ENCODE measurements at places on chromosomes 1 and 21. TPM values are rescaled to one million over a fixed set of nuclear protein-coding genes. Genes with fewer than 3 reads are reported as not detected.

DNA sequence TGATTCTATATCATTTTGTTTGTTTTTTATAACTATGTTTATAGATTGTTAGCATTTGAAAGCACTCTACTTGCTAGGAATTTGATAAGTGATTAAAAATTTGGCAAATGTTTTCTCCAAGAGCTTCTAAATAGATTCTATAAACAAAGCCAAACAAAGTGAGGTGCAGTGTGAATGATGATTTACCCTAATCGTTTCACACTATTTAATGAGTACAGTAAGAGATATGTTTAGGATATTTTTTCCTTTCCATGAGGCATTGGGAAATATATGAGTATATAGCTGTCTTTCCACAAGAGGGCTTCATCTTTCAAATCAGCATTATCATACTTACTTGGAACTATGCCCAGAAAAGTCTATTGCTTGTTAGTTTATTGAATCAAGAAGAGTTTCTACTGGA lies 277.0 kb upstream of the BRINP3 start:
- no peak for DNase-seq

The HLX gene
- total RNA-seq, result 0.20 TPM

DNA sequence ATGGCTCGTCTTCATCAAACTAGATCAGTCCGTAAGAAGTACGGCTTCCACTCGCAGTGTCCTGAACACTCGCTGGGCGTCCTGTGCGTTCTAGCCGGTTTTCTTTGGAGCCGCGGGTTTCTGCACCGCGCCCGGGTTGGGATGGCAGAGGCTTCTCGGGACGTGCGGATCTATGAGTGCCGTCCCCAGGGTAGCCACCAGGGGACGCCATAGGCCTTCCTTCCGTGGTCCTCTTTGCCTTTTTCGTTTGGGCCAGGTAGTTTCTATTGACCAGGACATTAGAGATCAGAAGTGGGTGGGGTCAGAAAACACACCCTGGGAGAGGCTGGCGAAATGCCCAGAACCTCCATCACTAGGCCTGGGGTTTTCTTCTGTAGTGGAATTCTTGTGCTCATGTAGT lies 273.8 kb downstream of the FAM72C start:
- DNase-seq, result no peak

GRCh38 chr21:26159869-26160268 lies 10.7 kb downstream of the APP start:
- no peak for DNase-seq

The EVI5 gene
- 2.7 TPM for total RNA-seq

- DNase-seq, result no peak
Measured at GRCh38 chr1:93878501-93878888, 511 bp downstream of the DNTTIP2 start.

The TMEM201 gene
- total RNA-seq, result 12.1 TPM

GRCh38 chr1:222334026-222334680 lies 213.8 kb downstream of the HHIPL2 start:
- DNase-seq, result no peak

GRCh38 chr1:156726549-156727226 lies 1.6 kb upstream of the METTL25B start:
- DNase-seq, result peak; percentile 52

- no peak for DNase-seq
Measured at GRCh38 chr1:22639286-22639685, 2.9 kb downstream of the C1QA start.

DNA sequence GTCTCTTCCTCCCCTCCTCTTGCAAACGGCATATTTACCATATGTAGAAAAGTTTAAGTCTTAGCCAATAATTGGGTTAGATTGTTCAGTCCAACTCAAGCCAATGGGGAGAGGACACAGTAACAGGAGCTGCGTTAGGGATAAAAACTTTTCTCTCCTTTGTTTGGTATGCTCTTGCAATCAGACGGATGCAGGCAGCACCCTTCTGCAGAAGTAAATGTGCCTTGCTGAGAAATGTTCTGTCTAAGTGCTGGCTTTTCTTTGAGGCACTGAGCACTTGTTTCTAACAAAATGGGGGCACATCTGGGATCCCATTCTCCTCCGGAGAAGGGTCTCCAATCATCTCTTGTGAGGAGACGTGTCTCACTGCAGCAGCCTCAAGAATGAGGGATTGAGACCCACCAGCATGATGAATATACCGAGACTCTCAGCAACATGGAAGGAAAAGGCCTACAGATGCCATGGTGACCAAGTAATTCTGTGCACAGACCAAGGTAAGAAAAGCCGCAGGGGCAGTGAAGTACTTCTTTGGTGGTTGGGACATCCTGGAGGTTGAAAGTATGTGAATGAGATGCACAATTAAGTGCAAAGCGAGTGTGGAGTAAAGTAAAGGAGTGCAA lies 20.7 kb upstream of the GNG4 start:
- DNase-seq, result peak; percentile 22

DNA sequence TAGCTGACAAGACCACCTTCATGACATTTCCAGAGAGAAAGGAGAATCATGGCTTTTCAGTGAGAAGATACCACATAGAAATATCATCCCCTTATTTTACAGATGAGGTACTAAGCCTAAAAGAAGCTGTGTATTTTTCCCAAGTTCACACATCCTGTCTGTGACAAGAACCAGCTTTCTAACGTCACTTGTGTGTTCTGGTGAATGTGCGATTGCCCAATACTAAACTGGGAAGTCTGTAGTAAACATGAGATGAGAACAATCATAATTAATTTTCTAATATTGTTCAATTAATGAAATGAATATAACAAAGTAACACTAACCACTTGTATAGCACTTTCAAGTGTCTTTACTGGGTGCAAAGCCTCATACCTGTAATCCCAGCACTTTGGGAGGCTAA lies 46.0 kb downstream of the PTGER3 start:
- DNase-seq, result no peak

GRCh38 chr1:47313915-47314664 lies at the start of gene STIL:
Gene STIL (minus strand): TSS chr1:47314147. CDS start chr1:47310319, 3,828 bp downstream.
- peak; percentile 96 for DNase-seq

- DNase-seq, result no peak
Measured at GRCh38 chr1:193103759-193104501, 1.3 kb downstream of the GLRX2 start.

DNA sequence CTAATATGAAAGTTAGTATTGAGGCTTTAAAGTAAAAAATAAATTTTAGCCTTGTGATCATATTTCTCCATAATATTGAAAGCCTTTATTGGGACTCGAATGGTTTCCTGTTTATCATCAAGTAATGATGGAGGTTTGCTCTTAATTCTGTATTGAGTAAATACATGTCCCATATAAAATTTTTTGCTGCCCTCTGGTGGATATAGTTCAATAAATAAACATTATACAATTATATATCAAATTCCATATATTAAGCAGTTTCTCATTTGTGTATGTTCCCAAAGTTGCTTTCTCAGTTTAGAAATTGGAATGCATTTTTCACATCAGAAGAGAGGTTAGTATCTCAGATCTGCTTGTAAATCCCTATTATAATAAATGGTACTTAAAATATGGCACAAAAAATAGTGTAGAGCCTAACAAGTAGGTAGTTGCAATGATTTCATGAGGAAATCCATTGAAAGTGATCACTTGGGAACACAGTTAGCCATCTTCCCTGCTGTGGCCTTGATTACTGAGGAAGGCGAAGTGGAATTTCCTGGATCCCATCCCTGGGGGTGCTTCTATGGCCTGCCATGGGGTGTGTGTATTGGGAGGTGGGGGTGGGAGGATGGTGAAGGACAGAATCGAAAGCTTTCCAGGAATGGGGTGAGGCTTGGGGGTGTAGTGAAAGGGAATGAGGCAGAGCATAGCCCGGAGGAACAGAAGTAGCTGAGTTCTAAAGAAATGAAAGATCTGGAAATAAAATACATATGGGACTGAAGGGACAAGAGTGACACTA lies 84.1 kb upstream of the C21orf91 start:
- no peak for DNase-seq

GRCh38 chr1:180278596-180279395 lies 48.7 kb downstream of the LHX4 start:
- no peak for DNase-seq

DNA sequence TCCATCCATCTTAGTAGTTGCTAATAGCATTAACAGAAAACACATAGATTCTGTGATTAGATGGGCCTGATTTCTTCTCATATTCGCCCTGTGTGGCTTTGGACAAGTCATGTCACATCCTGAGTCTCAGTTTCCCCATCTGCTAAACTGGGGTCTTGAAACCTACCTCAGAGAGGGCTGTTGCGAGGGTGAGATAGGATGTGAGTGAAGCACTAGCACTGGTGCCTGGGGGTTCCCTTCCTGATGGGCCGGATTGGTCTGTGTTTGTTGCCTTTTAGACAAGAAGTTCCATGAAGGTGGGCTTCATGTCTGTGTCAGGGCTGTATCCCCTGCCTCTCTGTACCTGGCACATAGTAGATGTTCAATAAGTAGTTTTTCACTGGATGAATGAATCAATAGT lies 3.5 kb upstream of the MAN1C1 start:
- no peak for DNase-seq

The A3GALT2 gene
- not detected for total RNA-seq

DNA sequence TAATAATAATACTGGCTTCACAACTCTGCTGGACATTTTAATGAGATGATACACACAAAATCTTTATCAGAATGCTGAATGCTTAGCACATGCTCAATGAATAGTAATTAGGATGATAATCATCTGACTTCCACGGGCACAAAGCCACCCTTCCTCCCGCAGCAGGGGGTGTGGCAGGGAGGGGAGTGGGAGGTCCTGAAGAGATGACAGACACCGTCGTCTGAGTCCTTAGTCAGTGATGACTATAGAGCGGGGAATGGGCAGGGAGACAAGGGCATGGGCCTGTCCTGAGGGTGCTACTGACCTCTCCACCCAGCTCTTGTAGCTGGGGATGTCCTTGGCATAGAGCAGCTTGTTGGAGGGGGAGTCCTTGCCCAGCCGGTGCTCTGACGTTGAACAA lies 117.6 kb upstream of the CD34 start:
- no peak for DNase-seq

- no peak for DNase-seq
Measured at GRCh38 chr21:46436621-46437020, 22.1 kb upstream of the DIP2A start.

DNA sequence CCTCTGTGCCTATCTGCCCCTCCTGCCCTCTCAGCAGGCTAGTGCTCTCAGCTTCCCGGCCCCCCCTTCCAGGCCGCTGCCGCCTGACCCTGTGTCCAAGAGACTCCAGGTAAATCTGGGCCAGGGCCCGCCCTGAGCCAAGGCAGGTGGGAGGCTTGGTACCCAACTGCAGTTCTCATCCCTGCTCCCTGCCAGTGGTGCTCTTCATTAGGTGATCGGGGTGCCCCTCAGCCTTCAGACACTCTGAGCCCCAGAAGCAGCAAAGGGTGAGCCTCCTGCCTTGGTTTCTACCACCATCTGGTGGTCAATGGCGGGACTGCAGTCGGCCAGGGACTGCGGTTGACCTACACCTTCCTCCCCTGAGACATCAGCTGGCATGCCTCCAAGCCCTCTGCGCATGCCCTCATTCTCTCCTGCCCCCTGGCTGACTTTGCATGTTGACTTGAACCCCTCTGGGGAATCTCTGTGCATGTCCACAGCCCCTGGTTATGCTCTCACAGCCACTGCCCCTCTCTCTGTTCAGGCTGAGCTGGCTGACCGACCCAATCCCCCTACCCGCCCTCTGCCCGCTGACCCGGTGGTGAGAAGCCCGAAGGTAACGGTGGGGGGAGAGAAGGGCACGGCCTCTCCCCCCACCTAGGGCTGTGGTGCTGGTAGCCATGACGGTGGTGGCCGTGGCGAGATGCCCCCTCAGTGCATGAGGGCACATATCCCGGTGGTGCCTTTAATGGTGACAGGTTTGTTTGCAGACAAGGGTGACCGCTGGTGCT lies 2.0 kb upstream of the EFNA4 start:
- peak; percentile 86 for DNase-seq

- no peak for DNase-seq
Measured at GRCh38 chr1:113141650-113142473, 68.9 kb downstream of the LRIG2 start.

The RGS4 gene
- total RNA-seq, result not detected

DNA sequence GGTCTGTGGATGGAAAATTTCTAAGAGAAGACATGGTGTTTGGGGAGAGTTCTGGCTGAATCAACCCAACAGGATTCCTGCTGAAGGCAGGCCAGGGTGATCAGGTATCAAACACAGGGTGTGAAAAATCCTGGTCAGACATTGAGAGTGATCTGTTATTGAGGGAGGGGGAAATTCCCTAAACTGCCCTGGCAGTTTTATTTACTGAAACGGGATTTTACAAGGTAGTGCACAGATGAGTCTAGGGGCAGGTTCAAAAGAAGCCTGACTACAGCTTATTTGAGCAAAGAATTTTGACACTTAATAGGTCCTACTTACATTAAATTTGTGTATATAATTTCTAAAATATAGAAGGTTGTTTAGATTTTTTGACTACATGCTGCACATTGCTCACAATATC lies 569.4 kb upstream of the RGS18 start:
- DNase-seq, result no peak

- DNase-seq, result peak; percentile 26
Measured at GRCh38 chr21:45974073-45975019, 7.2 kb upstream of the COL6A1 start.

- DNase-seq, result no peak
Measured at GRCh38 chr1:46519209-46519608, 29.6 kb downstream of the DMBX1 start.

The AUNIP gene
- not detected for total RNA-seq

DNA sequence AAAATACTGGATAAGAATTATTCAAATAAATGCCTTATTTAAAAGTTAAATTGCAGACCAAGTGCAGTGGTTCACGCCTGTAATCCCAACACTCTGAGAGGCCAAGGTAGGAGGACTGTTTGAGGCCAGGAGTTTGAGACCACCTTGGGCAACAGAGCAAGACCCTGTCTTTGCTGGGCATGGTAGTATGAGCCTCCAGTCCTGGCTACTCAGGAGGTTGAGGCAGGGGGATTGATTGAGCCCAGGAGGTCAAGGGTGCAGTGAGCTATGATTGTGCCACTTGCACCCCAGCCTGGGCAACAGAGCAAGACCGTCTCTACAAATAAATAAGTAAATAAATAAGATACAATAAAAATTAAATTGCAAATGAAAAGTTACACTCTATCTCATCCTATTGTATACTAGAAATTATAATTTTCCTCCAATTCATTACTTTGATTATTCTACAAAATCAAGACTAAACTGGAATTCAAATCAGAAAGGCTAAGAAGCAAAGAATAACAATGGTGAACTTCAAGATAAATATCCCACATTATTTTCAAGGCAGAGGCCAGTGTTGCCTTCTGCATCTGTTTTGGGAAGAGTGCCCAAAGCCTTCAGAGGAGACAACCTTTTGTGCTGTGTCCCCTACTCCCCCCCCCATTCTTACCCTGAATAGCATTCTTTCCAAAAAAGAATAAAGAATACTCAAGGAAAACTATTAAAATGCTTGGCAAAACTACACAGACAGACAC lies 73.3 kb upstream of the IRF2BP2 start:
- DNase-seq, result no peak

GRCh38 chr1:30191154-30191702 lies 532.2 kb downstream of the MATN1 start:
- peak; percentile 18 for DNase-seq

DNA sequence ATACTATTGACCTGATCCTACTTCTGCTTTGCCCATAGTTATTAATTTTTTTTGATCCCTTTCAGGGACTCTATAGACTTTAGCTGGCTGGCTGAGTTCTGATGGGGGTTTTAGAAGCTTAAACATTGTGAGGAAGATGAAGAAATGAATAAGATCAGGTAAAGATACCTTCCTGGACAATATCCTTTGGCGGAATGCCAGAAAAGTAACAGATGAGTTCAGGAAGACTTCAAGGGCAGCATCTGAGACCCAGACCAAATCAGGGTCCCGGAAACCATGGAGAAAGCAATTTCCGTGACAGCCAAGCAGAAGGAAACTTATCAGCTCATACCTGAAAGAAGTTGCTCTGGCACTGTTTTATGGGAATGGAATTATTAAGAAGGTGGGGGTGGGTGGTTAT lies 100.4 kb downstream of the XCL2 start:
- DNase-seq, result no peak

The VAV3 gene
- 21.5 TPM for total RNA-seq

GRCh38 chr1:10328180-10328963 lies 70.5 kb upstream of the PGD start:
- DNase-seq, result no peak

Data from CD4-positive, CD25-positive, alpha-beta regulatory T cell (primary cell).